NAMALWA (cell line): ENCODE measurements at places on chromosomes 6 and 20.

GRCh38 chr20:36154700-36155628, at the start of gene EPB41L1:
EPB41L1 (plus strand) TSS chr20:36154740; CDS start chr20:36173778, 19,038 bp downstream.
- DNase-seq, result no peak

GRCh38 chr6:11798096-11798495, 19.5 kb upstream of the ADTRP start:
- no peak for DNase-seq

GRCh38 chr6:6851059-6851948, 256.5 kb upstream of the RREB1 start:
- peak; percentile 16 for DNase-seq

DNA sequence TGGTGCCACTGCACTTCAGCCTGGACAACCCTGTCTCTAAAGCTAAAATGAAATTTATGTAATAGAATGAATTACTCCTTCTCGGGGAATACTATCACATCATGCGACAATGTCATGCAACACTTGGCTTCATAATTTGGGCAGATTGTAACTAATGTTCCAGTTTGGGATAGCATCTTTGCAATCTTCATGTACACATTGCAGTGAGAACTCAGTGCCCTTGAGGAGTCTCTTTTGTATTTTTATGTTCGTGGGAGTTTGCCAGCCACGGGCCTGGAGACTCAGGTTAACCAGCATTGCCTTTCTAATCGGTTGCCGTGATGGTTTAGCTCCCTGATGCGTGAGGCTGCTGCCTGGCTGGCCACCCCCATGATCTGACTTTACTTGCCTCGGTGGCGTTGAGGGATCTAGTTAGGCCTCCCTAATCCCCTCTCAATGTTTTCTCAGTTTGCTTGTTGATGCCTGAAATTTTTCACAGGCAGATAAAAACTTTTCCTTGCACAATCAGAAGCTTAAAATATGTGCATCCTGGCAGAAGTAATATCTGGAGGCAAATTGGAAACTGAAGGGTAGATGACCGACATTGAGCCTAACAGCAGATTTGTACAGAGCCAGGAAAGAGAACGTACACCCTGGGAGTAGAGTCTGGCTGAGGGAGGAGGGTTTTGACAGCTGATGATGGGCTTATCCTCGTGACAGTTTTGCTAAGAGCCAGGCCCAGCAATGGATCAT, 2.4 kb downstream of the GMPR start:
- DNase-seq, result no peak

DNA sequence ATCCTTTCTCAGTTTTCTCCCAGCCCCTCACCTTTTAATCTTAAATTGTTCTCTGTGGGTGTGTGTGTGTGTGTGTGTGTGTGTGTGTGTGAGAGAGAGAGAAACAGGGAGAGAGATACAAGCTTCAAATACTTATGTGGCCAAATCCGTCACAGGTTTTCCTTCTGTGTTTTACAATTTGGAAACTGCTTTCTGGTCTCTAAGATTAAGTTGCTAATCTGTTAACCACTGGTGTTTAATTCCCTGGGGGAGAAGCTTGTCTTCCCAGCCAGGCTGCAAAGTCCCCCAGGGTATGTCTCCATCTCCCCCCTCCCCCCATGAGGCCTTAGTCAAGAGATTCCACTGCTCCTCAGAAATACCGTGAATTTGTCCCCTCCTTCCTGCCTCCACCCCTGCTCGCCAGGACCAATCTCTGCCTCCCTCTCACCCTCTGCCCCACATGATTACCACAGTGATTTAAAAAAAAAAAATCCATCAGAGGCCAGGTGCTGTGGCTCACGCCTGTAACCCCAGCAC, 49.0 kb downstream of the RIPOR3 start:
- DNase-seq, result no peak

- no peak for DNase-seq
Measured at GRCh38 chr6:112571488-112572270, 224.5 kb downstream of the RFPL4B start.

GRCh38 chr20:23510000-23510590, 19.2 kb downstream of the CST8 start:
- DNase-seq, result no peak

- DNase-seq, result no peak
Measured at GRCh38 chr6:11853678-11854407, 75.2 kb upstream of the ADTRP start.

- DNase-seq, result no peak
Measured at GRCh38 chr6:71929047-71929446, 42.7 kb downstream of the RIMS1 start.

GRCh38 chr6:14699803-14700601, 545.9 kb upstream of the JARID2 start:
- no peak for DNase-seq

- DNase-seq, result no peak
Measured at GRCh38 chr6:42182101-42182500, 8.9 kb downstream of the GUCA1A start.

- no peak for DNase-seq
Measured at GRCh38 chr6:14012313-14013030, 87.7 kb downstream of the RNF182 start.

- DNase-seq, result peak; percentile 71
Measured at GRCh38 chr20:37803438-37804307, 99.3 kb upstream of the VSTM2L start.

DNA sequence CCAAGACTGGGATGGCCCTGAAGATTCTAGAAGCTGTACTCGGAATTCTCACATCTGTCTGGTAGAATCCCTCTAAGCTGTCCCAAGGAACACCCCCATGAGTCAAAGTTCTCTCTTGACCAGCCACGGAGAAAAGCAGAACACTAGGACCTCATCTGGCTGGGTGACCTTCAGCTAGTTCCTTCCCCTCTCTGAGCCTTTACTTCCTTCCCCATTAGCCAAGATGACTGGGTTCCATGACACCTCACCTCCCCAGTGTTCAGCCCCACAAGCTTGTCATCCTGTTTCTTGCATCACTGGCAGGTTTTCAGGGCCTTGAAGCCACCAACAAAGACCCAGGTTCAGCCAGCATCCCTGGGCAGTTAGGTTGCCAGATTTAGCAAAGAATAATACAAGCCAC, 47.8 kb downstream of the MAFB start:
- DNase-seq, result no peak

DNA sequence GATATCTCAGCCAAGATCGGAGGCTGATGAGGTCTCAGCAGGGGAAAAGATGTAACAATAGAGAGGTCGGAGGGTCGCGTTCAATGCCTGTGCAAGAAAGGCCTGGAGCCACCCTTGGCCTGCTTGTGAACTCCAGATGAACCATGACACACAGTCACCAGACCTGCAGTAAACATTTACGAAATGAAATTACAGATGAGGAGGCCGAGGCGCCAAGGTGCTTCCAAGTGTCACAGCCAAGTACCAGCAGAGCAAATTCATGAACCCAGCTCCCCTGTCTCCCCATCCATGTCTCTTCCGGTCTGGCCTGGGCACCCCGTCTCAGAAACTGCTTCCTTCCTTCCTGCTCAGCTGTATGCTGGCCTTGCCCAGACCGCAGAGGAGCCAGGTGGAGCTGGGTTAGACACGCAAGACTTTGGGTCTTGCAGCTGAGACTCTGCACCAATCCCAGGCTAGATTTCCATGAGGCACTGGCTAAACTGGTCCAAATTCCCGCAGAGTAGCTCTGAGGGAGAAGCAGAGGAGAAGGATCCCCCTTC, 48.1 kb downstream of the CHMP4B start:
- DNase-seq, result peak; percentile 37

DNA sequence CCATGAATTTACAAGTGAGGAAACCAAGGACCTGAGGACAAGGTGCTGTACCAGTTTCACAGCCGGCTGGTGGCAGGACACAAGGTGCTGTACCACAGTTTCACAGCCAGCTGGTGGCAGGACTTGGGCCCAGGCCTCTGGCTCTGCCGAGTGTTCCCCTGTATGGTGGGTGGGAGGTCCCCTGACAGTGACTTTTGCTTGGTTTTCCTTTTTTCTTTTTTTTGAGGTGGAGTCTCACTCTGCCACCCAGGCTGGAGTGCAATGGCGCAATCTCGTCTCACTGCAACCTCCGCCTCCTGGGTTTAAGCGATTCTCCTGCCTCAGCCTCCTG, 212.4 kb downstream of the LY86 start:
- no peak for DNase-seq

GRCh38 chr6:116667623-116668022, 943 bp downstream of the ZUP1 start:
- DNase-seq, result peak; percentile 72

DNA sequence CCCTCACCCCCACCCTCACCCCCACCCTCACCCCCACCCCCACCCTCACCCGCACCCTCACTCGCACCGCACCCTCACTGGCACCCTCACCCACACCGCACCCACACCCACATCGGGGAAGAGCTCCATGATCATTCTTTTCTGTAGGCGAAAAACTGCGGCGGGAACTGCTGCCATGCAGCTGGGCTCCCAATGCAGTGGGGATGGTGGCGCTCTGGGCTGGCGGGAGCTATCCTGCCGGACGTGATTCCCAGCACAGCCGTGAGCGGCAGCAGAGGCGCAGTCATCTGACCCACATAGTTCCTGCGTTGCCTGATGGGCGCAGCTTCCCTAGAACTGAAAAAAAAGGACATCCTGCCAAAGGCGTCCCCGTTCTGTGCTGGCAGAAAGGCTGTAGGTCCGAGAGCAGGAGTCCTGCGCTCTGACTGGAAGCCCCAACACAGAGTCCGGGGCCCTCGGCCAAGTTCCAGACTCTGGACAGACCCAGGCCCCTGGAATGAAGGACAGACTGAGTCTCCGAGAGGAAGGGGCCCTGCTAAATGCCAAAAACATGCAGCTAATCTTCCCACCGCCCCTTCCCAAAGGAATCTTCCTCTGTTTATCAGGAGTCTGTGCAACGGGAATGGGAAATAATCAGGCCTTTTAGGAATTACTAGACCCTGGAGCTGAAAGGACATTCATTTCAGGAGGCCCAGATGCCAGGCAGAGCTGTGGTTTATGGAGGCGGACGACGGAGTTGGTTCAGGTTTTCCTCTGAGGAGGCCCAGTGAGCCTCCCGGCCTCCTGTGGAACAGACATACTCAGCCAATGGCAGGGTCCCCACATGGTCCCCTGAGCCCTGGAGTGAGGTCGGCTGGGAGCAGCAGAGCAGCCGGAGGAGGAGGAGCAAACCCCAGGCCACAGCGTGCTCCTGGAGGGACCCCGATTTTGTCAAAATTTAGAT, 14.1 kb upstream of the TCFL5 start:
- DNase-seq, result no peak

GRCh38 chr20:37319151-37319671, 26.7 kb upstream of the SRC start:
- no peak for DNase-seq

DNA sequence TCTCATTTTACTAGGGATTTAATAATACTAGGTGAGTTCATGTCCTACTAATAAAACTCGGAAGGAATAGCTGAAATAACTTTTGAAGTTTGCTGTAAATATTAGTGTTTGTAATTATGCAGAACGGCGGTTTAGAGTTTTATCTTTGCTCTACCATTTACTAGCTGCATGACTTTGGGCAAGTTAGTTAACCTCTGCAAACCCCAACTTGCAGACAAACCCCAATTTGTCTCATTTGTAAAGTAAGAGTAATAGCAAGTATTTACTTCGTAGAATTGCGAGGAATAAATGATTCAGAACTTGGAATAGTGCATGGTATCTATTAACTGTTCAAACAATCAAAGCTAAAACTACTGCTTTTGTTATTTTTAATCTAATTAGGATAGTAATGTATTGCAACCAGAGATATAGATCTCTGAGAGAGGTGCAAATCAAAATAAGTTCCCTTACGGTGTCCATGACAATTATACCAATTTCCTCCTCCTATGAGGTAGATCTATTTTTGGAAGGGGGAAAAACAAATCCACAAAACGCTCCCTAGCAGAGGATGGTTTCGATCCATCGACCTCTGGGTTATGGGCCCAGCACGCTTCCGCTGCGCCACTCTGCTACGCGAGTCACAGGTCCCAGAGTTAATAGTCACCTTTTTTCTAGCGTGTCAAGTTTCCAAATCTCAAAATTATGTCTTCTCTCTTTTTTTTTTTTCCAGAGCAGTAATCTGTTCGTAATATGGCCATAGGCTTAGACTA, 35.1 kb upstream of the BTN3A2 start:
- peak; percentile 77 for DNase-seq
